ENCODE measurements at places on chromosomes 6 and 20. TPM values are rescaled to one million over a fixed set of nuclear protein-coding genes. Genes with fewer than 3 reads are reported as not detected.

The WFDC5 gene
- not detected for total RNA-seq

The DSP gene
- total RNA-seq, result 0.06 TPM

The CTCFL gene
- not detected for total RNA-seq

DNA sequence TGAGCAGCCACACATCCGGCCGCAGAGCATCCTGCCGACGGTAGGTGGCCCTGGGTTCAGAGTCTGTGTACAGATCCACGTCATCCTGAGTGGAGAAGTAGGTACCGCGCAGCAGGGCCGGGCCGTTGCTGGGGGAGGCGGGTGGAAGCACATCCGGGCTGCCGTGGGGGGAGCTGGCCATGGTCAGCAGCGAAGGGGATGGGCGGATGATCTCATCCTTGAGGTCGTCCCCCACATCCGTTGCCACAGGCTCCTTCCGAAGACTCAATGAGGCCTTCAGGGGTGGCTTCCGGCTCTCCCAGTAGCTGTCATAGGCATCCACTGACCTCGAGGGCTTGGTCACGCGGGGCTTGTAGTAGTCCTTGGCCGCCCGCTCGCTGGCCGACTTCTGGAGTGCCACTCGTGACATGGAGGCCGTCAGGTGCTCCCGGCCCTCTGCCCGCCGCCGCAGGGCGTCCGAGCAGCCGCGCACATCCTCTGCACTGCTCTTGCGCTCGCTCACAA lies 9.2 kb downstream of the SPATA2 start:
- no peak for DNase-seq
